Activated CD4-positive, alpha-beta T cell treated with anti-CD3 and anti-CD28 coated beads for 36 hours (primary cell): ENCODE measurements at places on chromosomes 2 and 18. TPM values are rescaled to one million over a fixed set of nuclear protein-coding genes. Genes with fewer than 3 reads are reported as not detected.

Gene CNGA3
- not detected for total RNA-seq

Gene NFU1
- 34.3 TPM for total RNA-seq

Gene SEPTIN10
- total RNA-seq: 6.3 TPM

DNA sequence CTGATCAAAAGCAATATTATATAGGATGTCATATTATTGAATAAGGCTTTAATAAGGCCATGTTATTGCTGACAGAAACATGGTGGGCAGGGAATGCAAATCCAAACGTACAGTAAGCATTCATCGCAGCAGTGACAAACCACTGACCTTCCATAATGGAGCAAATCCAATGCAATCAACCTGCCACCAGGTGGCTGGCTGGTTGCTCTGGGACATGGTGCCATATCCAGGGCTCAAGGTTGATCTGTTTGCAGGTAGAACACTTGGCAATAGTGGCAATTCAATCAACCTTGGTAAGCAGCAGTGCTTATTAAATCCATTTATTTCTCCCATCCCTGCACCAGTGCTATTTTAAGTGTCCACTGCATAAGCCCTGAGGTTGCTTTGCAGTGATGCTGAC, 75.4 kb downstream of the CERKL start:
- H3K36me3 ChIP-seq: no peaks in the 10 kb centered on the region
- H3K4me3 ChIP-seq: no peak overlapping the region
- DNase-seq: no peak
- peaks cover 5% of the 10 kb centered on the region for H3K27me3 ChIP-seq

DNA sequence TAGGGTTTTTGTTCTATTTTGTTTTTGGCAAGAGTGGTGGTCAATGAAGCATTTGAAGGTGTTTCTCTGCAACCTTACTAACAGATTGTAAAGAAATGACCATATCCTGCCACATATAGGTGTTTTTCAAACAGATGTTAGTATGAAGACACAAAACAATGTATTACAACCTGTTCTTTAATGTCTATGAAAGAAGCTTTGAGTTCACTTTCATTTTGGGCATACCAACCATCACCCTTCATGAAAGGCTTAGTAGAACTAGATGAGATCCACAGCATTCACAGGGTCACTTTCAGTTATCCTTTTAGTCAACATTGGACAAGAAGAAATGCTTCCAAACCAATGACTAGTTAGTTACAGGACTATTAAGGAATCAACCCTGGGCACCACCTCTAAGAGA, 95.1 kb downstream of the EHBP1 start:
- no peak for DNase-seq
- peaks cover 23% of the 10 kb centered on the region for H3K4me1 ChIP-seq
- H3K27me3 ChIP-seq: no peaks in the 10 kb centered on the region
- H3K27ac ChIP-seq: no peak overlapping the region
